ENCODE measurements at places on chromosomes 3 and 15.

GRCh38 chr3:175211466-175211865, 352.3 kb downstream of the NAALADL2 start:
- DNase-seq: no peak

- DNase-seq: no peak
These were observed 88.9 kb upstream of the THBS1 start for GRCh38 chr15:39491886-39492490.

- no peak for DNase-seq
These were observed 28.0 kb downstream of the ARHGAP31 start for GRCh38 chr3:119322021-119322834.

DNA sequence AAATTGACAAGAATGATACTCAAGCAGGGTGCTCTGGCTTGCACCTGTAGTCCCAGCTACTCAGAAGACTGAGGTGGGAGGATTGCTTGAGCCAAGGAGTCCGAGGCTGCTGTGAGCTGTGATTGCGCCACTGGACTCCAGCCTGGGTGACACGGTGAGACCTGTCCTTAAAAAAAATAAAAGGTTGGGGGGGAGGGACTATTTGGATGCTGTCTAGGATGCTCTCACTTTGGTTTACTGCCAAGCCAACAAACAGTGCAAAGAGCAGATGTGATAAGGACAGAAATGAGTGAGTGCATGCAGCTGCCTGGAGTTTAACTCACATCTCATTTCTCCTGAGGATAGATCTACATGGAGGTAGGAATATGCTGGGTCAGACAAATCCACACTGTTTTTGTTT, 130.0 kb downstream of the FRMD4B start:
- DNase-seq: no peak

DNA sequence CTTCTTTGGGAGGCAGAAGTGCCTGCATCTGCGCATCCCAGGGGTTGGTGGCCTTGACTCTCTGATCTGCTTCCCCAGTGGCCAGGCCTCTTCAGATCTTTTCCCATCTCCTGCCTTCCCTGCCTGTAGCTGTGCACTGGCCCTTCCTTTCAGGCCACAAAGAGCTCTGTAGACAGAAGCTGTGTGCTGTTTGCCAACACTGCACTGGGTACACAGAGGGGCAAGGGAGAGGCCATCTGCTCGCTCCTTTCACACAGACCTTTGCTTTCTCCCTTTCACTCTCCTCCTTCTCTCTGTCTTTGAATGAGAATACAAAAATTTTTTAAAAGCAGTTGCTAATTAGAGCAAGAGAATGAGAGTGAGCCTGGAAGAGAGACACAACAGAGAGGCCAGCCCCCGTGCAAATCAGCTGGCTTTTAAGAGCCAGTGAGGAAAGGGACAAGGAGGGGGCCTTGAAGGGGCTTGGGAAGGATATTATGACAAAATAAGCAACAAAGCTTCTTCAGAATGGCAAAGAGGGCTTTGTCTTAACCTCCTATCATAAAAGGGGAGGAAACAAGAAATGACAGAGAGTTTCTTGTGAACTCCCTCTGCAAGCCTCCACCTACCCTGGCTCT, 170.9 kb downstream of the EPHB1 start:
- DNase-seq: no peak

DNA sequence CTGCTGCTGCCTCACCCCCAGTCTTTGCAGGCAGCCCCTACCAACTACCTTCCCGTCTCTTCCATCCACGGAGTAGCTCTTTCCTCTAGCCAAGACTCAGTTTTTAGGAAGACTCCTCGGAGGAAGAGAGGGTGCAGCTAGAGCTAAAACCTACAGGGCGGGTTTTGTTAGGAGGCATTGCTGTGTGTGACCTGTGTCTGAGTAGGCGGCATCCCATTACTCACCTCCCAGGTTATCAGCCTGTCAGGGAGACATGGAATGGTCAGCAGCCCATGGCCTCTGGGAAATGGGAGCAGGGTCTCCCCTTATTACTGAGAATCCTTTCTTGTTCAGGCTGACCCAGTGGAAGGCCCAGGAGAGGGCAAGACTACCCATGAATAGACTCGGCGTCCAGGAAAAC, 43.8 kb upstream of the FGD5 start:
- DNase-seq: no peak

DNA sequence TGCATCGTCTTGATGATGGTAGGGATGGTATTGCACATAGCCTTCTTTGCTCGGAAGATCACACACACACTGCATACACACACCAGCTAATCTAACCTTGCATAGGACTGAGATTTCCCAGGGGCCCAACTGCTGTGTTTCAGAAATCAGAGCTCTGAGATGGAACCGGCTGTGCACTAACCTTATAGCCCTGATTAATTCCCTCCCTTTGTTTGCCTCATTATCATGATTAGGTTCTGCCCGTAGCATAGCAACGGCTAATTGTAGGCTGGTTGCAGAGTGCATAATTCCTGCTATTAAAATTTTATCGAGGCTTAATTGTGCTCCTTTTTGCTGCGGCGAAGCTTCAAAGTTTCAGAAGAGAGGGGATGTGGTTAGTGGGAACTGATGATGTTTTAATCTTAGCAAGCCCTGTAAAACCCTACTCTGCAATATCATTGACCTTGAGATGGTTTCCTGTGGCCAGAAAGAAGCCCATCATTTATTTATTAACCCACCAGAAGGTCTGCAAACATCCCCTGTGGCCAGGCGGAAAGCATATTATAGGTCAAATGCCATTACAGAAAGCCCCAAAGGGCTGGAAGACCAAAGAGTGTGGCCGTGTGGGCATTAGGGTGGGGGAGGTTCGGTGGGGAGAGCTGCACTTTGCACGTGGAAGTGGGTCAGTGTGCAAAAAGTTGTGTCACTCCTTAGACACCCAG, 56.2 kb upstream of the GLCE start:
- no peak for DNase-seq

GRCh38 chr15:83282141-83282540, 2.3 kb downstream of the BNC1 start:
- no peak for DNase-seq

DNA sequence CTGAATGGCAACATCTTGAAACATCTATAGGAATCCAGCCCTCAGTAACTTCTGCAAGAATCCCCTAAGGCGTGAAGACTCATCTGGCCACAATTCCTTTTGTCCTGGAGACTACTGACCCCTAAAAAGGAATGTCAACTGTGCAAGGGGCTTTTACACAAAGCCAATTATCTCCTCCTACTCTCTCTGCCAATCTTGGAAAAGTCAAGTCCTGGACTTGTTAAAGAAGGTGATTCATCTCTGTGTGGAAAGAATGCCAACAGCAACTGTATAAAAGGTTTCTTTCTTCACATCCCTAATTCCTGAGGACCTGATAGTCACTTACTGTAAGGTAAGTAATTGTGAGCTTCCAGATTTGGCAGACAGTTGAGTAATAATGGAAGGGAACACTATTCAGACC, 22.3 kb downstream of the THRB start:
- DNase-seq: no peak

- no peak for DNase-seq
These were observed 29.3 kb downstream of the APPL1 start for GRCh38 chr3:57256844-57257243.

DNA sequence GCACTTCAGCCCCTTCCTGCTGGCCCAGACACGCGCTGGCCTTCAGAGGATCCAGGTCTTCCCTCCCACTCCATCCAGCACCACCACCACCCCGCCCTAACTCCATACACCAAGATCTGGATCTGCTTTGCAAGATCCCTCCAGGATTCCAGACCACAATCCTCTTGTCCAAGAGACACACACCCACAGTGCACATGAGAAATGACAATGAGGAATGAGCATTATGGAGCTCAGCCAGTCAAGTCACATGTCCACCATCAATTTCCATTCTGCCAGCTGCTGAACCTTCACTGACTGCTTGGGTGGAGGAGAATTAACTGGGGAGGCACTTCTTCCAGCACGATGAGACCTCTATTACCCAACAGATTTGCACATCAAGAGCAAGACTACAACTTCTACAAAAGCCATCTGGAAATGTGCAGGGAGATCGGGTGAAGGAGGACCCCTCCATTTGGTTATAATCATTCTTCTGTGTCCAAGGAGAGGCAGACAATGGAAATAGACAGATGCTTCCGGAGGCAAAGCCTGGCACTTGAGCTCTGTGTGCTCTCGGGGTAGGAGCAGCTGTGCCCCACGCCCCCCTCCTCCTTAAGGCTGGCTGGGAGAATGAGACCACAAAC, 12.3 kb upstream of the SPATA12 start:
- no peak for DNase-seq

DNA sequence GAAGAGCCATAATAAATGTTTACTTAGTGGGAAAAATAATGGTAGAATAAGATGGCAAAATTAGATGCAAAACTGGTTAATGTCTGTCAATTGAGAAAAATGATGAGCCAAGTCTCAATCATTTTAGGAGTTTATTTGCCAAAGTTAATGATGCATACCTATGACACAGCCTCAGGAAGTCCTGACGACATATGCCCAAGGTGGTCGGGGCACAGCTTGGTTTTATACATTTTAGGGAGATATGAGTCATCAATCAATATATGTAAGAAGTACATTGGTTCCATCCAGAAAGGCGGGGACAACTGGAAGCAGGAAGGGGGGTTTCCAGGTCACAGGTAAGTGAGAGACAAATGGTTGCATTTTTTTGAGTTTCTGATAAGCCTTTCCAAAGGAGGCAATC, 31.5 kb downstream of the CLEC3B start:
- DNase-seq: no peak

GRCh38 chr3:120908795-120909601, 993 bp downstream of the STXBP5L start:
- no peak for DNase-seq

DNA sequence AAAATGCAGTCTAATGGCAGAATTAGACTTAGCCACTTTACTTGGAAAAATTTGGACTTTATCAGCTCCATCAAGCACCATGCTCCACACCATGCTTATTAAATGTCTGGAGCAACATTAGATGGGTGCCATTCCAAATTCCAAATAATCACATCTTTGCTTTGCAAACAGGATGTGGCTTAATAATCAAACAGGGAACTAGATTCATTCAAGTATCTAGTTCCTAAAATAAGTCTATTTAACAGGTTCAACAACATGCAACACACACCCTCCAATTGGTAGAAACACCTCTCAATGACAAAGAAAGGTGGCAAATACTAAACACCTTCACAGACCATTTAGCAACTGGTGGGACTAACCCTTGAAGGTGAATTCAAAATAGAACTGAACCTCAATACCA, 3.5 kb downstream of the HEXA start:
- no peak for DNase-seq

- no peak for DNase-seq
These were observed 93.2 kb upstream of the CCDC80 start for GRCh38 chr3:112734171-112734570.

DNA sequence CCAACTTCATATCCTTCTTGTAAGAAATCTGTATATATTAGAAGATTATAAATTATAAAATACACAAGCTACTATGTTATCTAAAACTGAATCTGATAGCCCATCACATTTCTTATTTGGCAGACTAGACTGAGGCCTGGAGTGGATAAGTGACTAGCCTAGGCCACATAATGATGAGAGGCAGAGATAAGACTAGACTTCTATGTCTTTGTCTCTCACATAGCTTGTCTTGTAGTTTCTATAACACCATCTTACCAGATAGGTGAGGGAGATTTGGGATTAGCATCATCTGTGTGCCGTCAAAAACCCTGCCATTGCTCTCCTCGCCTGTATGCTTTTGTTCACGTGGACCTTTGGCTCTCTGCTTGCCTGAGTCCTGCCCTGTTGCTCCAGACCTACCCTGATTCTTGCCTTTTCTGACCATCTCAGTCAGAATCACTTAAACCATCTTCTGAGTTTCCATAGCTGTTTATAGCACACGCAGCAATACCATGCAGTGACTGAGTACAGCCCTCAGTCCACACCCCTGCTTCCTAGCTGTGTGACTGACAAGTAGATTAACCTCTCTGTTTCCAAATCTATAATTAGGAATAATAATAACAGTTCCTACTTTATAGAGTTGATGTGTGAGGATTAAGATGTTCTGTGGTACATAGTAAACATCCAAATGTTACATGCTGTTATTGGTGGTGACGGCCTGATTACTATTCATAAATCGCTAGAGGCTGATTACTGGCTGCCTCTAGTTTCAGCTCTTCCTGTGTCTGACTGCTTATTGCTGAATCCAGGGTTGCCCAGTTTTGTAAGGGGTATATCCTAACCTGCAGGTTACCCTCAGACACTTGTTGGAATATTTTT, 49.7 kb downstream of the PDE8A start:
- DNase-seq: no peak
